ENCODE measurements at places on chromosomes 5 and 9. TPM values are rescaled to one million over a fixed set of nuclear protein-coding genes. Genes with fewer than 3 reads are reported as not detected.

Gene SOX30
- total RNA-seq, result not detected

- DNase-seq, result peak; percentile 8
These were observed 22.1 kb downstream of the SPATA31D1 start for GRCh38 chr9:82010711-82011110.

Gene PLPP7
- 0.98 TPM for total RNA-seq

Gene CFAP90
- not detected for total RNA-seq

DNA sequence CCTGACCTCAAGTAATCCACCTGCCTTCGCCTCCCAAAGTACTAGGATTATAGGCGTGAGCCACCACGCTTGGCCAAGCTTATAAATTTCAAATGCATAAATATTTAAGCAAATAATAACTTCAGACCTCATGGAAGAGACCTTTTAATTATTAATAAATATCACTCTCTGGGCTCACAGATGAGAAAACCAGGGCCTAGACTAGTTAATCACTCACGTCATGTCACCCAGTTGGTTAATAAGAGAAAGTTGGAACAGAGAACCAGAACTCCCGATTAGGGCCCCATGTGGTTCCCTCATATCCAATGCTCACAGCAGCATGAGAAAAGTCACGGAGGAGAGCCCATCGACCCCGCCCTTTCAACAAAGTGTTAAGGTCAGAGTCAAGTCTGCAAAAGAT, 79.3 kb downstream of the EPB41L4A start:
- no peak for DNase-seq

Gene DOCK8
- 1.9 TPM for total RNA-seq

DNA sequence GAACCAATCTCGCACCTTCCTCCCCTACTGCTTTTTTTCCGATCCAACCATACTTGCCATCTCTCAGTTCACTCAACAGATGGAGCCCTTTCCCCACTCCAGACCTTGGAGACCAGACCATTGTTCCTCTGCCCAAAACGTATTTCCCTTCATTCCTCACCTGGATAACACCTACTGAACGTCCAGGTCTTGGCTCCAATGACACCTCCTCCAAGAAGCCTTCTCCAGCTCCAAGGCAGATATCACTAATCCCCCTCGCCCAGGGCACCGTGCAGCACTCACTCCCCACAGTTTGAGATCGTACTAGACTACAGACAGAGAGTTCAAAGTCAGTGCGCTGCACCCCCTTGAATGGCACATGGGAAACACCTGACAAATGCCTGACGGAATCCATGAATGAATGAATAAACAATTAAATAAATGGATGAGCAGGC, 47.1 kb upstream of the AKNA start:
- DNase-seq, result peak; percentile 49

DNA sequence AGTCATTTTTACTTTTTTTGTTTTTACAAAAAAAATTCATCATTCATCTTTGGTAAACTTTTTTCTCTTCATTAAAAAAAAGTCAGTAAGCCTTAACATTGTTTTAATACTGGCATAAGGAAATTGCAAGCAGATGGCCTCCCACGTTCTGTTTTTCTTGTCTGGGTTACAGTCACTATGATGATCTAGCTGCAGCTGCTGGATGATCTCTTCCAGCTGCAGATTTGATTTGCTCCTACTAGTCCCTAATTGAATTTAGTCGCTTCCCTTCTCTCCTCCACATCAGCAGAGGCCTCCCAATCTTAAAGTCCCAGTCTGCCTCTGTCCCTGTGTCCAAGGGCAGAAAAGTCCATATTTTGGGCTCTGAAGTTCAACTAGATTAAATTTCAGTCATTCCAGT, 106.8 kb upstream of the PTGER4 start:
- no peak for DNase-seq

- DNase-seq, result peak; percentile 14
These were observed 243.0 kb upstream of the PTPRD start for GRCh38 chr9:10855847-10856246.

- DNase-seq, result no peak
These were observed 130.5 kb upstream of the ZNF608 start for GRCh38 chr5:124876983-124877382.

DNA sequence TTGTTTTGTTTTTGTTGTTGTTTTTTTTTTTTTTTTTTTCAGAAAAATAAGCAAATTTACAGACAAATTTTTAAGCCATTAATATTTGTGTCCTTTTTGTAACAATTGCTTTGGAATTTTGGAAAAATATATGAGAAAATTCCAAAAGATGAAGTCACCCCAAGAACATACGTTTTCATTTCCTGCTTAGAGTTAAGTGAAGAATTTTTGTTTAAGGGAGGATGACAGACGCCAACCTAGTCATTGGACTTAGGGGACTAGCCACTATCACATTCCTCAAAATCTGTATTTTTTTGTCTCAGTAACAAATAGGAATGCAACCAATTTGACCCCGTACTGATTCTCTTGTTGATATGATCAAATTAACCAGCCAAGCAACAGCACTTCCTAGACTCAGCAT, 433.9 kb upstream of the SLC30A5 start:
- DNase-seq, result peak; percentile 4

GRCh38 chr5:17614872-17615605, 4.8 kb downstream of the TAF11L12 start:
- DNase-seq, result no peak

DNA sequence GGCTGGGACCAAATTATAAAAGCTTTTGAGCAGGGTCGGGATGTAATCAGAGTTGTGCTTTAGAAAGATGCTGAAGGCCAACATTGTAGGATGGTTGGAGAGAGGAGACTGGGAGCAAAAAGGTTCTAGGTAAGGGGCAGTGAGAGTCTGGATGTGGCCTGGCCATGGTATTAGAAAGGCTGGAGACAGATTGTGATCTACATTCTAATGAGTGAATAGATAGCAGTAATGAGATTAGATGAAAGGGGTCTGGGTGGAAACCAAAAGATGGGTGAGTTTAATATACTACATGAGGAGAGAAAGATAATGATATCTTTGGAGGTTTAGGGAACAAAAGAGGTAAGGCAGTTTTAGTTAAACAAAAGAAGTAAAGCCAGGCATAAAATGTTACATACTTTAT, 88.8 kb upstream of the SH3GL2 start:
- no peak for DNase-seq
